NCI-H446 (cell line): ENCODE measurements at places on chromosomes 2 and 18.

GRCh38 chr2:69244882-69245281 lies 142.1 kb downstream of the GFPT1 start:
- no peak for DNase-seq

DNA sequence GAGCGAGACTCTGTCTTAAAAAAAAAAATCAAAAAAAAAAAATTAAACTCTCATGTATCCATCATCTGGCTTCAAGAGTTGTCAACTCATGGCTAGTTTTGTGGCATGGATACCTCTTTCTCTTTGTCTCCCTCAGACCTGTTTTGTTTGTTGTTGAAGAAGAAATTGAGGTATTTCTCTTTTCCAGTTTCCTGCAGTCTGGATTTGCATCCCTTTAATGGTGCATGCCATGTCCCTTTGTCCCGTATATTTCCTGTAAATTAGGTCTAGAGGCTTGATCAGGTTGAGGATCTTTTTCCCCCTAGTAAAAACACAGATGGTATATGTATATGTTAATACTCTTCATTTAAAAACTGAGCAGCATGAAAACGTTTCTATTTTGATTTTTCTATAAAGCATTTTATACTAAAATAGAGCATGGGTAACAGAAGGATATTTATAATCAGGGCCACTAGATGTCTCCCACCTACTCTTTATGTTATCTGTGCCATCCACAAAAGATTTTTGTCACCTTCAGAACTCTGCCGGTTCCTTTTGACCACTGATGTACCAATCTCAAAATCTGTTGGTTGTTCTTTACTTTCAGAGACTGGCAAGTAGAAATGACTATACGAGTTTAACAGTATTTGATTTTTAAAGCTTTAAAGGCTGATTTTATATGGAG lies 80.1 kb downstream of the GALNT1 start:
- DNase-seq = peak; percentile 17

- no peak for DNase-seq
Observed at GRCh38 chr2:70255637-70256314, 2.2 kb upstream of the PCYOX1 start.

GRCh38 chr2:171173087-171173486 lies 12.4 kb upstream of the TLK1 start:
- no peak for DNase-seq

GRCh38 chr2:237411683-237412423 lies 2.1 kb downstream of the COL6A3 start:
- no peak for DNase-seq

- no peak for DNase-seq
Observed at GRCh38 chr2:160680974-160681373, 187.4 kb upstream of the RBMS1 start.

- DNase-seq = no peak
Observed at GRCh38 chr2:118239284-118239683, 151.0 kb downstream of the INSIG2 start.

- no peak for DNase-seq
Observed at GRCh38 chr2:54545702-54546450, 89.7 kb downstream of the SPTBN1 start.

DNA sequence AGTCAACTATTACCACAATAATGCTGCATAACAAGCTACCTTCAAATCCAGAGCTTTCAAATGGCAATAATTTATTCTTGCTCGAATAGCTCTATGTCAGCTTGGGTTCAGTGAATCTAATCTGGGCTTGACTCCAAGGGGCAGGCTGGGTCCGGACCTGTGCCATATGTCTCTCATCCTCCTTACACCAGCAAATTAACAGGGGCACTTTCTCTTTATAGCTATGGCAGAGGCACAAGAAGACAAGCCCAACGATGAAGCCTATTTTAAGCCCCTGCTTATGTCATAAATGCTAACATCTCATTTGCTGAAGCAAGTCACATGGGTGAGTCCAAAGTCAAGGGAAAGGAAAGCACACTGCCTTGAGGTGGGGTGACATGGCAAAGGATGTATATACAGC lies 13.3 kb upstream of the ZNF521 start:
- DNase-seq = peak; percentile 54

GRCh38 chr18:23693846-23694245 lies 4.6 kb downstream of the LAMA3 start:
- DNase-seq = no peak

DNA sequence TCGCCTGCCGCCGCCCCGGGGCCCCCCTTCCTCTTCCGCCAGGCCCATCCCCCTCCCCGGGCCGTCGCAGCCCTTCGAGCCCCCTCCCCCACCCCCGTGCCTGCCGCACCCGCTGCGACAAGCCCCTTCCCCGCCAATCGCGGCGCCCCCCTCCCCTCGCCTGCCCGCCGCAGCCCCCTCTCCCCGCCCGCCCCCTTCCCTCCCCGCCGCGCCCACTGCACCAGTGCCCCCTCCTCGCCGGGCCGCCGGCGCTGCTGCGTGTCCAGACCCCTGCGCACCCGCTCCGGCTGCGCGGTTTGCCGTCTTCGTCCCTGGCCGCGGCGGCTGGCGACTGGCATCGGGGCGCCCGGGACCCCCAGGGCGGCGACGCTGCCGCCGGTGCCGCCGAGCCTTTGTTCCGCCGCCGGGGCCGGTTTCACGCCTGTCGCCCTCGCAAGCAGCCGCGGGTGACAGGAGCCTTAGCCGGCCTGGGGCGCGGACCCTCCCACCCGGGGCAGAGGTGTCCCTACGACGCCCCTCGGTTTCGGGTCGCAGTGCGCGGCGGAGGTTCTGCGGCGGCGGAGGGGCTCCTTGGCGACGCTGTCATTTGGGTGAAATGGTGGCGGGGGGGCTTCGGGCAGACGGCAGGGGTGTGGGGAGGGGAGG lies 18.1 kb downstream of the GPC1 start:
- no peak for DNase-seq
